Right kidney (tissue), 9 donors: ENCODE measurements at places on chromosomes 3 and 15.

DNA sequence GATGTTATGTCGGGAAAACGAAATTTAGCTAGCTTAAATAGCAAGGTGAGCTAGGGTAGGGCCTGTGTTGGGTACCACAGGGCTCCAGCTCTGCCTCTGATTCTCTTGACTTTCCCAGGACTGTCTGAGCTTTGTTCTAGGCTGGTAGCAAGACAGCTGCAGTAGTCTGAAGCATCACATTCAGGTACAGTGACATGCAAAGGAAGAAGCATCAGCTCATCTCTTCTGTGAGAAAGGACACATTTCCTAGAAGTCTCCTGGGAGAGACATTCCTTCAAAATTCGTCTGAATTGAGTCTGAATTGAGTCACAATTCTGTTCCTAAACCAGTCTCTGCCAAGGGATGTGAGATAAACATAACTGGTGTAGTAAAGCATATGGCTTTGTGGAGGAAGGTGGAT is 8.5 kb upstream of the UBXN7 start:
- DNase-seq: no peak

DNA sequence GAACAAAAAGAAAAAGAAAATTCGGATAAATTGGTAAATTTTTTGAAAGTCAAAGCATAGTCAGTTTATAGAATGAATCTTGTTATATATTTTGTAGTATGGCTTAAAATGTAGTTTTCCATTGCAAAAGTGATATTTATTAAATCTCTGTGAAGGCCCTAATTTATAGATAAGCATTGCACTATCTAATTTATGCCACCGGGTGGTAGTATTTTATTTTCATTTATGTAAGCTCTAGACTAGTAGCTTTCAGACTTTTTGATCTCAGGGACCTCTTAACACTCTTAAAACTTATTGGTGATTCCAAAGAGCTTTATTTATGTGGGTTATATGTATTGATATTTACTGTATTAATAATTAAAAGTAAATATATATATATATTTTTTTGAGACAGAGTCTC is 133.9 kb upstream of the LRRFIP2 start:
- no peak for DNase-seq

- DNase-seq: peak; percentile 83
Measured at GRCh38 chr15:66251790-66252684, 1.5 kb downstream of the MEGF11 start.

DNA sequence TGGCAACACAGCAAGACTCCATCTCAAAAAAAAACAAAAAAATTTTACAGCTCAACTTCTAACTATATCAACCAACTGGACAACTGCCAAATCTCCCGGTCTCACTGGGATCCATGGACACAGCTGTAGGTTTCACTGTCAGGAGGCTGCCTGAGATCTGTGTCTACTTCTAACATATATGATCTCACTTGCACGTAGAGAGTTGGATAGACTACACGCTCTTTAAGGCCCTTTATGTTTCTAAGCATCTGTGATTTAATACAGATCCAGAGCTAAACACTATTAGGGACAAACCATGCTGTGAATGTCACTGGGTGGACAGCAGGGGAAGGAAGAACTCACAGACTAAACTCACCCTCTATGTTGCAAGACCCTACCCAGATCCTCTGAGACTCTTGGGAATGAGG is 13.0 kb upstream of the APOD start:
- no peak for DNase-seq

- no peak for DNase-seq
Measured at GRCh38 chr3:13373975-13374586, 46.0 kb downstream of the NUP210 start.

DNA sequence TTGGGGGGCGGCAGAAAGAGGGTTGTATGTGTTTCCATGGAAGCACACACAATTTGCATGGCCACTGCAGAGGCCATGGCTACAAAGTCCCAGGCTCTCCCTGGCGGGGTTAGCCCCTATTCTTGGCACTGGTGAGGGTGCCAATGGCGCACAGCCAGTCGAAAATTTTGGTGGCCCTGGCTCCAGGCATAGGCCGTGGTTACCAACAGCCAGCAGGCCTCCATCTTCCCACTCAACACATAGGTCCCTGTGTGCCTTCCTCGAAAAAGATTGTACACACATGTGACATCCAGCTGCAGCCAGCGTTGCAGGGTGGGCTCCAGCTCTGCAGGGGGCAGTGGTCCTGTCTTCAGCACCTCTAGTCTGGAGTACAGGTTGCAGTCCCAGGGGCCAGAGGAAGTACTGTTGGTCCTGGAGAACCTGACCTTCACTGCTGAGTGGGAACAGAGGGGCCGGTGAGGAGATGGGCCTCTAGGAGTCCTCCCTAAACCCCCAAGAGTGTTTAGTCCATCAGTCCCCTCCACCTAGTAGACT is 7.1 kb downstream of the P4HTM start:
- DNase-seq: no peak

DNA sequence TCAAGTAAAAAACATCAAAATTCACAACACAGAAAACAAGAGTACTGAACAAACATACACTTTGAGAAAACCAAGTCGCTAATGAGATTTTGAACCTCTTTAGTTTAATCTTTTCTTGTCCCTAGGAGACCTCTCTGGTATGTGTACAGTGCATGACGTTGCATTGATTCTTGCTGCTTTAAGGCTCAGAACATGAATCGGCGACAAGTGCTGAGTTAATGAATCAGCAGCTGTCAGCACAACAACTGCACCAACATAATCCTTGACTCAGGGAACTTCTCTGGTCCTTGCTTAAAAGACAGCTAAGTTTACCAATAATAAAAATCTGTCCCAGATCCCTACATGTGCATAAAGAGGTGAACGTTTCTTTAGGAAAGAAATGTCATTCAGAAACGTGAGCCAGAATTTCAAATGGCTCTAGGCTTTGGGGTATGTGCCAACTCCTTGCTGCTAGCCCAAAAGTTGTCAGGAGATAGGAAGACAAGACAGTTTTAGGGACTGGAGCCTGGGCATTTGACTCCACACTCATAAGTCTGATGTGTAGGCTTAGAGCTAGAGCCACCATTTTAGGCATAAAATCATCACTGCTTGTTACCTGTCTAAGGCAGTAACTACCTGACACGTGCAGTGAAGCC is 86.9 kb downstream of the IL5RA start:
- DNase-seq: no peak

DNA sequence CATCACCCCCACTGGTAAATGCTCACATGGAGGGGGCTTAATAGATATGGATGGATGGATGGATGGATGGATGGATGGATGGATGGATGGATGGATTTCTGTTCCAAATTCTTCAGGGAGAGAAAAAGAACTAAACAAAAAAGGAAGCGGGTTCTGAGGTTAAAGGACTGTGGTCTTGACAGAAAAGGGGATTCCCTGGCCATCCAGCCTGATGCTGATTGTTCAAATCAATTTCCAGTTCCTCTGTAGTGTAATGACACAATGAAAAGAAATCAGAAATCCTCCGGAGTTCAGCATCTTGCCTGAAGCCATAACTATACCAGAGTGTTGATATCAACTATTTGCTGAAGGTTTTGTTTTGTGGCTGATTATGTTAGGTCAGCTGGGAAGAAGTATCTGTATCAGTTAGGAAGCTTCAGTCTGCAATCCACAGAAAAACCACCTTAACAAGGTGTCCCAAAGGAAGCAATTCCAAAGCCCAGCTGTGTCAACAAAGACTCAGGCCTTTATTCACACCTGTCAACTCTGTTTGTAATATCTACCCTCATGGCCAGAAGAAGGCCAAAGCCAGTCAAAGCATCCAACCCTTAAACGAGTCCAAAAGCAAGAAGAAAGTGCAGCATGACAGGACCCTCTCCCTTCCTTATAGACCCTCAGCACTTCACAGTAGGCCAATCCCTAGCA is 24.5 kb upstream of the RASA2 start:
- no peak for DNase-seq

- no peak for DNase-seq
Measured at GRCh38 chr3:142120707-142121106, 28.6 kb downstream of the TFDP2 start.

DNA sequence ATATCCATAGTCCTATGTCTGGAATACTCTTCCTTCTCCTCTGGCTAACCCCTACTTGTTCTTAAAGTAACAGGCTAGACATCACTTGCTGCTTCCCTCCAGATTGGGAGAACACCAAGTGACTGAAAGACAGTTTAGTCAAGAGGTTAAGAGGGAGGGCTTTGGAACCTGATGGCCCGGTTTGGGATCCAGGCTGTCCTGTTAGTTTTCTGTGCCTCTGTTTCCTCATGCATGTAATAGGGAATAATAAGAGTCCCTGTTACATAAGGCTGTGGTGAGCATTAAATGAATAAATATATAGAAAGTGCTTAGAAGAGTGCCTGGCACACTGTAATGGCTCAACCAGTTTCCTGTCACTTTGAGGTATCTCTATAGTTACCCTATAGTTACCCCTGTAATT is 66.3 kb downstream of the TAMM41 start:
- no peak for DNase-seq

GRCh38 chr3:24936574-24936973 is 441.9 kb upstream of the THRB start:
- no peak for DNase-seq

- no peak for DNase-seq
Measured at GRCh38 chr3:2920103-2920502, 190.1 kb downstream of the IL5RA start.

DNA sequence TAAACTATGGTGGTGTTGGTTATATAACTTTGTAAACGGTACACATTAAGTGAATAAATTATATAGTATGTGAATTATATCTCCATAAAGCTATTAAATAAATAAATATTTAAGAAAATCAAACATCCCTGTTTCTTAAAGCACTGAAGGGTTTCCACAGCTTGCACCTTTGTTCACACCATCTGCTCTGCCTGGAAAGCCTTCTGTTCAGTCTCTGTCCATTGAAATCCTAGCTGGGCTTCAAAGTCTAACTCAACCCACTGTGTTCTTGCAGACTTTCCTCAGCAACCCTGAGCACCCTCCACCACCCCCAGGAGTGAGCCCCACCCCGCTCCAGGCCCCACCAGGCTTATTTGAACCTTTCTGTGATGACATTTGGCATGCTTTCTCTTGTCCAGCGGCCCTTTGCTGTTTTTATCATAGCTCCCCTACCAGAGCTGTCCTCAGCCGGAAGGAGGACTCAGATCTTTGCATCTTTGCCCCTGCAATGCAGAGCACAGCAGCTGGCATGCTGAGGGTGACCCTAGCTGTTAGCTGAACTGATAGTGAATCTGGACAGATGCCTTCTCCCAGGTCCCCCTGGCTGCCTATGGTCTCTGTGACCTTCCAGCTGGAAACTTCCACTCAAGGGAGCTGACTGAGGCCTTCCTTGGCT is 105.2 kb downstream of the DAPK2 start:
- DNase-seq: no peak

DNA sequence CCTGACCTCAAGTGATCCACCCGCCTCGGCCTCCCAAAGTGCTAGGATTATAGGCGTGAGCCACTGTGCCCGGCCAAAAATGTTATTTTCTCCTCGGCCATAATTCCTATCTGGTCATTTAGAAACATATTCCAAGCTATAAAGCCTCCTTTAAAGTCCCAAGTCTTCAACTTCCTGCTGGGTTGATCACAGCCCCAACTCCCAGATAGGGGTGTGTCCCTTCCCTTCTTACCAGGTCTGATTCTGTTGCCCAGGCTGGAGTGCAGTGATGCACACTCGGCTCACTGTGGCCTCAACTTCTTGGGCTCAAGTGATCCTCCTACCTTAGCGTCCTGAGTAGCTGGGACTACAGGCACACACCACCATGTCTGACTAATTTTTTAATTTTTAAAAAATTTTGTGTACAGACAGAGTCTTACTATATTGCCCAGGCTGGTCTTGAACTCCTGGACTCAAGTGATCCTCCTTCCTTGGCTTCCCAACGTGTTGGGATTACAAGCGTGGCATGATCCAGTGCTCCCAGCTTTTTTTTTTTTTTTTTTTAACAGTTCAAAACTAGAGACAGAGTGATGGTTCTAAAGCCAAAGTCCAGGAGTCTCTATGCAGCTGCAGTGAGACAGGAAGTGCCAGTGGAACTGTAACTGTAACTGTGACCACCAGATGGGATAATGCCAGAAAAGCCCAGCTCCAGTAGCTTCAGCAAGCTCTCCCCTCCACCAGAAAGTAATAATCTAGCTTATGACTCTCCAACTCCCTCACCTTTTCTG is 8.2 kb upstream of the PRKAR2A start:
- DNase-seq: no peak

- DNase-seq: no peak
Measured at GRCh38 chr15:56783156-56783856, 50.0 kb upstream of the ZNF280D start.

DNA sequence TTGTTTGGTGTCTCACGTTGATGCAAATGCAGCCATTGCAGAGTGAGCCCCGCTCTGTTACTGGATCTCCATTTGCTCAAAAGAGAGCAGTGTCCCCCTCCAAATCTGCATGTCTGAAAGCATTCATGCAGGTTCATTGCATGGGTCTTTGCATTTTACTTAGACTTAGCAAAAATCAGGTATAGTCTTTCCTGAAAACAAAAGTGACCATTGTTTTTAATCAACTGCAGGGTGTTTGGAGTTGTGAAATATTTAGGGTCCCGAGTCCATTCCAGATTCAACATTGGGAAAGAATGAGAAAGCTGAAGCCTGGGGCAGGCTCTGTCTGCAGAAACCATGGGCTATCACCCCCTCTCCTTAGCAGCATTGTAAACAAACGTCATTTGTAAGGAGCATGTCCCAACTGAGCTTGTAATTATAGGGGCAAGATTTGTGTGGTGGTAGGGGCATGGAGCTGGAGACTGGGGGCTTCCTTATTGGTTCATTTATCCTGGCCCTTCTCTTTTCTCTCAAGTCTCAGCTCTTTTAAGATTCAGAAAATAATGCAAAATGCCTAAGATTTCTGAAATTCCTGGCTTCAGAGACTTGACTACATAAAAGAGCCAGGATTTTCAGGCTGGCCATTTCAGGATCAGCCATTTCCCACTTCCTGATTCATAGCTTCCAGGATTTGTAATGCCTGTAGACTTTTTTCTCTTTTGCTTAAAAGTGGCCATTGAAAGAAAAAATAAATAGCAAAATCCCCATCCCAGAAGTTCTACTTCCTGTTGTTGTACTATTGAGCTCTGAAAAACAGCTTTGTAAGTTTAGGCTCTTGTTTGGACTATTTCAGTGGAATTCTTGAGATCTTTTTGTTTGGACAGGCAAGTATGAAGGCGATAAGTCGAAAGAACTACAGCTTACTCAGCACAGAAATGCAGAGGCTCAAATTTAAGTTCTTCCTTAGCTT is 23.0 kb downstream of the IGF1R start:
- DNase-seq: no peak

GRCh38 chr3:177764377-177764912 is 567.2 kb upstream of the TBL1XR1 start:
- DNase-seq: no peak

GRCh38 chr3:339351-339750 is 142.8 kb downstream of the CHL1 start:
- DNase-seq: no peak

- DNase-seq: no peak
Measured at GRCh38 chr3:14256561-14257342, 78.1 kb downstream of the LSM3 start.

GRCh38 chr3:126746395-126747177 is 42.5 kb downstream of the CHCHD6 start:
- no peak for DNase-seq

GRCh38 chr3:97956051-97956450 is 16.2 kb downstream of the RIOX2 start:
- no peak for DNase-seq

- no peak for DNase-seq
Measured at GRCh38 chr3:33054100-33055092, 42.5 kb downstream of the GLB1 start.
